Activated CD8-positive, alpha-beta T cell treated with anti-CD3 and anti-CD28 coated beads for 36 hours (primary cell): ENCODE measurements at places on chromosomes 6 and 20.
A peak's percentile ranks its signal among the peaks of the same experiment; 100 is the strongest.

DNA sequence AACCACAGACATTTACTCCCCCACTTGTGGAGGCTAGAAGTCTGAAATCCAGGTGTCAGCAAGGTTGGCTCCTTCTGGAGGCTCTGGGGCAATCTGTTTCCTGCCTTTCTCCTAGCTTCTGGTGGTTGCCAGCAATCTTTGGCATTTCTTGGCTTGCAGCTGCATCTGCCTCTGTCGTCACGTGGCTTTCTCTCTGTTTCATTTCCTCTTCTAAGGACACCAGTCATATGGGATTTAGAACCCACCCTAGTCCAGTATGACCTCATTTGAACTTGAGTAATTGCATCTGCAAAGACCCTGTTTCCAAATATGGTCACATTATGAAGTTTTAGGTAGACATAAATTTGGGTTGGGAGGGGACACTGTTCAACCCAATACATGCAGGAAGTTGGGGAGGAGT, 56.2 kb upstream of the EPB41L1 start:
- DNase-seq = peak; percentile 7

GRCh38 chr6:11828262-11828870, 49.8 kb upstream of the ADTRP start:
- no peak for DNase-seq

DNA sequence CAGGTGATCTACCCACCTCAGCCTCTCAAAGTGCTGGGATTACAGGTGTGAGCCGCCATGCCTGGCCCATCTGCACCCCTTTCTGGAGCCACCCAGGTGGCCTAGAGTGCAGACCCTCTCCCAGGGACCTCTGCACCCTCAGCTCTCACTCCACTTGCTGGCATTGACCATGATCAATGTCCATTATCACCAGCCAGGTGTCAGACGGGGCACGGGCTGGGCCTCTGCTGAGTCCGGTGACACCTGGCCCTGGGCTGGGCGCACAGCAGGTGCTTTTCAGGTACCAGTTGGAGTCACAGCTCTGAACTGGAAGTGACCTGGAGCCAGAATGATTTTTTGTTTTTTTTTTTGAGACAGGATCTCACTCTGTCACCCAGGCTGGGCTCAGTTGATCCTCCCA, 91.8 kb upstream of the PMEPA1 start:
- DNase-seq = no peak

- no peak for DNase-seq
These were observed 70.5 kb upstream of the FYN start for GRCh38 chr6:111943726-111944125.

- no peak for DNase-seq
These were observed 5.6 kb downstream of the ZMYND8 start for GRCh38 chr20:47350691-47351545.

DNA sequence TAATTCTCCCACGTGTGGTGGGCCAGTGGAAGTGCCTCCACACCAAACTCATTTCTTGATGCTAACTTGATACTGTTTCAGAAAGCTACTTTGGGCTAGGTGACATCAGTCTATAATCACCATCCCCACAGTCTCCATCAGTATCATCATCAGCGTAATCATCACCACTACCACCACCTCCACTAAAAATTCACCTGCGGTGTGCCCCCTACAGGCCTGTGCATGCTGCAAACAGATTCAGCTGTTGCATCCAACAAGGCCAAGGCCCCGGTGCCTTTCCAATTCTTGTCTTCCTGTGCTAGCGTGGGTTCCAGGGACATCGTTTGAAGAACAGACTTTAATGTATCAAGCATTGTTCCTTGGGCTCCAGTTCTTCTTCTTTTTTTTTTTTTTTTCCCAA, 201.3 kb upstream of the EXOC2 start:
- peak; percentile 38 for DNase-seq

GRCh38 chr6:42784717-42785498, 3.1 kb downstream of the BICRAL start:
- no peak for DNase-seq

DNA sequence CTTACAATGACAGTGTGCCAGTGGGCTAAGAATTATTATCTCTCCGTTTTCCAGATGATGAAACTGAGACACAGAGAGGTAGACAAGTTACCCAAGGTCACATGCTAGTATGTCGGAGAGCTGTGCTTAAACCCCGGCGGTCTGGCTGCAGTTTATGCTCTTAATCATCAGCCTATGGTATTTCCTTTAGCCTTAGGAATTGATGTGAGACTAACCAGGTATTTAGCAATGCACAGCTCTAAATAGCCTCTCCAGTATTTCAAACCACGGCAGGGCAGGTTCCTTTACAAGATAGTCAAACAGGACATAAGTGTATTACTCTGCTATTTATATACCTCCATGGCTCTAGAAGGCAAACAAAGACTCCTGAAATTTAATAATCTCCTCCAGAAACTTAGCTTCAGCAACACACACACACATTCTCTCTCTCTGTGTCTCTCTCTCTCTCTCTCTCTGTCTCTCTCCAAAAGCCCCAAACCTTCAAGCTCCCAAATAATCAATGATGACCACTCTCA, 142.0 kb upstream of the ZNF217 start:
- no peak for DNase-seq

DNA sequence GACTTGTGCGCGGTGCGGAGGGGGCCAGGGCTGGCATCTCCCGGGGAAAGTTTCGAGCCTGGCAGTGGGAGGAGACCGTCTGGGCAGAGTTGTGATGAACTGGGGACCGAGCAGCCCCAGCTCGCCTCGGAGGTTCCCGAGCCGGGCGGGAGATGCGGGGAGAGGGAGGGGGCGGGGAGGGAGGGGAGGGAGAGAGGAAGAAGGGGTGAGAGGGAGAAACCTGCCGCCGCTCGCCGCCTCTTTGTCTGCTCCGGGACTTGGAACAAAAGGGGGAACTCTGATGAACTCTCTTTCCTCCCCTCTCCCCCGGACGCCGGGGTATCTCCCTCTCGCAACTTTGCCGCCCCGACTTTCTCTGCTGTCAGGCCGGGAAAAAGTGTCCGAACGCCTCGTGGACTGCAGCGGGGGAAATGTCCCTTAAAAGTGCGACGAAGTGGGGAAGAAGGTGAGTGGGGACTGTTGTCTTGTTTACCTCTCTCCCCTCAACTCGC, 72.7 kb downstream of the SOX4 start:
- DNase-seq = peak; percentile 10

- DNase-seq = peak; percentile 22
These were observed 16.6 kb downstream of the SLC2A12 start for GRCh38 chr6:134035823-134036296.

- DNase-seq = no peak
These were observed 49.6 kb downstream of the SLC2A12 start for GRCh38 chr6:134002821-134003220.

DNA sequence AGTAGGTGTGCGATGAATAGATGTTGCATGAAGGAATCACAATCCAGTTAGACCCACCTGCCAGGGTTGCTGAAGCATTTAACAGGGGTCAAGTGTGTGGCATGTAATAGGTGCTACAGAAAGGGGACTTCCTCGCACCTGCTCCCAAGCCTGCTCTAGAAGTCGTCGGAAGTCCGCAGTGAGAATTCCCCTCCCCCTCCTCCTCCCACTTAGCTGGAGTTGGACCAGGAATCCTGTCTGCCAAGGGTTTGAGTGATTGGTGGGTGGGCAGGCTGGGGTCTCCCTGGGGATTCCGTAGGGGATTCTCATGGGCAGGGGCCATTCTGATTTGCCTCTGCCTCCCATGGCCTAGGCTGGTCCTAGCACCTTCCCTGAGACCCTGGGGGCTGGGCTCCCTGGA, 10.3 kb downstream of the SCRT2 start:
- no peak for DNase-seq

DNA sequence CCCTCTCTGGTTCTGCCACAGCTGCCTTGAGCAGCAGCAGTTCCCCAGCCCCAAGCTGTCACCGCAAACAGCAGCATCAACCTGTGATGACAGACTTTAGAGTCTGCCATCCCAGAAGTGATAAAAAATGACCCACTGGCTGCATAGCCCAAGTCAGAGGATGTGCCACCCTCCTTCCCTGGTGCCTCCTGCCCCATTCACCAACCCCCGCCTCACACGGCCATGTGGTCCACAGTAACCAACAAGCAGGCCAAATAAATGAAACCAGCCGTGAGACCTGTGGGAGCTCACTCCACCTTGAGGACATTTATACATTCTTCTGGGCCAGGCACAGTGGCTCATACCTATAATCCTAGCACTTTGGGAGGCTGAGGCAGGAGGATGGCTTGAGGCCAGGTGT, 98.2 kb downstream of the PRND start:
- no peak for DNase-seq

DNA sequence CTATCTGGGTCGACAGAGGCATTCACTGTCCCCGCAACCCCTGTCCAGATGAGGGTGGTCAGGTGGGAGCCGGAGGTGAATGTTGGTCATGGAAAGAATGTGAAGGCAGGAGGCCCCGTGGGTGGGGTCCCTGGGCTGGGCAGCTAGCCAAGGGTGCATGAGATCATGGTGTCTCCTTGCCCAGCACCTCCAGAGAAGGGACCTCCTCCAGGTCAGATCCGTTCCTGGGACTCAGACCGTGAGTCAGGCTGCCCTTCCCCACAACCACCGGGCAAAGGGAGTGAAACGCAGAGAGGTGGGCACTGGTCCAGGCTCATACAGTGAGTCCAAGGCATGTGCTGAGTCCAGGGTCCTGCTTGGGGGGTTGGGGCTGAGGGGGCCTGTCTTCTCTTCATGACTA, 3.5 kb downstream of the FOXS1 start:
- no peak for DNase-seq

DNA sequence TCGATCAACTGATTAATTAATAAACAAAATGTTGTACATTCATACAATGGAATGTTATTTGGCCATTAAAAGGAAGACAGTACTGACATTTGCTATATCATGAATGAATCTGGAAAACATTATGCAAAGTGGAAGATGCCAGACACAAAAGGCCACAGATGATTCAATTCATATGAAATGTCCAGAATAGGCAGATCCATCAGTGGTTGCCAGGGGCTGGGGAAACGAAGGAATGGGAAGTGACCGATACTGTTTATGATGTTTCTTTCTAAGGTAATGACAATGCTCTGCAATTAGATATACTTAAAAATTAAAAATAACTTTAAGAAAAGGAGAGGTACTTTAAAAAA, 37.2 kb downstream of the ELOVL5 start:
- no peak for DNase-seq

DNA sequence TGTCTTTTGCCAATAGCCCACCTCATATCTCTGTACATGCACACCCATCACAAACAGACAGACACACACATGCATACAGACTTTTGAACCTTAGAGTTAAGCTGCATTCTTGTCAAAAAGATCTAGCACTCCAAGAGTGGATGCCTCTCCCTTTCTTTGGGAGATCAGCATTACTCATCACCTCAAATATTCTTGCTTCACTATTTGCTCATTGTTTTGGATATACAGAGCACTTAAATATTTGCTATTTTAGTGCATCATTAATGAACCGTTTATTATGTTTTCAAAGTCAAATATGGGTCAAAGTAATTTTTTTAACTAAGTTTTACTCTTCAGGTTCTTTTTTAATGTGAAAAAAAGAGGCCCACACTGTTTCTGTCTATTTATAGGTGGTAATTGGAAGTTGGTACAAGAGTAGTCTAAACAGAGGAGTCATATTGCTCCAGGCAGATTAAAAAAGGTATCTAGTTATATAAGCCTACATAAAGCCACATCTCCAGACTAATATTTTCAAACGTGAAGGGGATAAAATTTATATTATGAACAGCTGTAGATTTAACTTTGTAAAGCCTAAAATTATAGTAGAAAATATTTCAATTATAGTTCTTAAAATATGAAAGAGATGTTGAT, 102.6 kb downstream of the FLRT3 start:
- no peak for DNase-seq

- DNase-seq = peak; percentile 37
These were observed 111.0 kb downstream of the MRPL14 start for GRCh38 chr6:44016131-44016870.

DNA sequence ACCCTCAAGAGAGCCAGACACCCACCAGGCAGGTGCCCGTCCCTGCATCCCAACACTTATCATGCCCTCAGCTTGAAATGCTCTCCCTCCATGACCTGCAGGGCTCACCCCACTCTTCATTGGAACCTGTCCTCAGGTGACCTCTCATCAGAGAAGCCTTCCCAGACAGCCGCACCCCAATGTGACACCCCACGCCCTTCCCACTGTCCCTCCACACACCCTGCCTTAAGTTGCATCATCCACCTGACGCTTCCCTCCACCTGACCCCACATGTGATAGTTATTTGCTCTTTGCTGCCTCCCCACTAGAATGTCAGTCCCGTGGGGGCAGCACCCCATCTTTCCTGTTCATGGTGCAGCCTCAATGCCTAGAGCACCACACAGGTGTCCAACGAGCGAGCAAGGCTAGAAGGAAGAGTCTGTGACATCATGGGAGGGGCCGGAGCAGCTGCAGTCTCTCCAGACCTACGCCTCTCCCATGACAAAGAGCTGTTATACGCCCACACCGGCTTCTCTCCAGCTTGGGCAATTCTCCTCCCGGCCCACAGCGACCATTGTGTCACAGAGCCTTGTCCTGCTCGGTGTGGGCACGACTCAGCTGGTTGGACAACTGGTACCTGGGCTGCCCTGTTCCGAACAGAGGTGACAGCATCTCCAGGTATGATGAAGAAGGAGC, 58.2 kb downstream of the NFATC2 start:
- DNase-seq = no peak

DNA sequence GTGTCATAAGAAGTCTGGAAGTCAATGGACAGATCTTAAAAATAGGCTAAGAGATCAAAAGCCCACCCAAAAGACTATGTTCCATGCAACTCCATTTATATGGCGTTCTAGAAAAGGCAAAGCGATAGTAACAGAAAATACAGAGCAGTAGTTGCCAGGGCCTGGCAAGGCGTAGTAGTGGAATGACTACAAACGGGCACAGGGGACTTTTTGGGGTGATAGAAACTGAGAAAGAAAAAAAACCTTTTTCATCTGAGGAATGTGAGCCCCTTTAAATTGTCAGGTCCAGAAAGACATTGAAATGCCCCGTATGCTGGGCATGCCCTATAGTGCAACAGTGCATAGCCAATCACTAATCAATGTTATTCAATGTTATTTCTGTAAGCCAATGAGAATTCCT, 47.2 kb upstream of the FAM50B start:
- peak; percentile 15 for DNase-seq
